ENCODE measurements at places on chromosomes 4 and X.

- DNase-seq, result no peak
These were observed 43.5 kb upstream of the ARX start for GRCh38 chrX:25059273-25059672.

- no peak for DNase-seq
These were observed 219.8 kb downstream of the TLL1 start for GRCh38 chr4:166092797-166093290.

DNA sequence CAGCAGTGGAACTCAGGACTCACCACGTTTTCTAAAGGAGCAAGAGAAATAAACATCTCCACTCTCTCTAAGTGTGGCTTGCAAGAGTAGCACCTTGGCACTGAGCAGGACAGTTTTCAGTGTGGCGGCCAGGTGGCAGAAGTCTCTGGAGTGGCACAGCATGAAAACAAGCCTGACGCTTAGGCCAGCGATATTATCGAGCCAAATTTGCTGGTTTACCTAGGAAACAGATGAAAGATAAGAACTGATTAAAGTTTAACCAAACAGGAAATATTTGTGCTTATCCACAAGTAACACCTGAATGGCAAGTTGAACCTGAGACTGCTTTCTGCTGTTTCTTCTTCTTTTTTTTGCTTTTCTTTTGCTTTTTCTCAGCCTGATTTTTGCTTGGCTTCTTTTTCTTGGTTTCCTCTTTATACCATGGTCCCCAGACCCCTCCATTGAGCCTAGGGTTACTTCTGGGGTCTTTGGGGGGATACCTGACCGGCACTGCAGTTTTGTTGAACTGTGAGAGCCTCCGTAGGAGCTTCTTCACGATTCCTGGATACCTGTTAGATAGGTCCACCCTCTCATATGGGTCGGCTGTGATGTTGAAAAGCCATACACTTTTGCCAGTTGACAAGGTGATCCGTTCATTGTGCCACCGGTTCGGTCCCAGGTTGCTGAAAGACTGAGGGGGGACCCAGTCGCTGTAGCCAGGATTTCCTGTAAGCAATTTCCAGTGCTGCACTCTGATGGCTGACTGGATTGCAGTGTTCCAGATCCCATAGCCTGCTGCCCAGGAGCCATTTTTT lies 77.3 kb downstream of the ARSJ start:
- peak; percentile 13 for DNase-seq

DNA sequence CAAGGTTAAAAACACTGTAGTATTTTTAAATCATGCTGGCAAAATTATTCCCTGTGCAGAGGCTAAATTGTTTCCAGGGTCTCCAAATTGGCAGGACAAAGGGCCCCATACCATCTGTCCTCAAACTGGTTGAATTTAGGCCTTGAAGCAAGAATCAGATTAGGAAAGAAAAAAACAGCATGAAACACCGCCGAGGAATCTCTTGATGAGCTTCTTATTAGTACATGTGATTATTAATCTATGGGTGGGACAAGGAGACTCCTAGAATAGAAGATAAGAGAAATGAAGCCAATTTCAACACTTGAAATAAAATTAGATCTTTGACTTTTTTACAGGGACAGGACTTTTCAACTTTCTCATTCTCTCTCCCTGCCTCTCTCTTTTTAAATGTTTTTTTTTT lies 7.1 kb upstream of the CLNK start:
- DNase-seq, result no peak

- no peak for DNase-seq
These were observed 214.0 kb downstream of the TEX11 start for GRCh38 chrX:70694339-70695122.

DNA sequence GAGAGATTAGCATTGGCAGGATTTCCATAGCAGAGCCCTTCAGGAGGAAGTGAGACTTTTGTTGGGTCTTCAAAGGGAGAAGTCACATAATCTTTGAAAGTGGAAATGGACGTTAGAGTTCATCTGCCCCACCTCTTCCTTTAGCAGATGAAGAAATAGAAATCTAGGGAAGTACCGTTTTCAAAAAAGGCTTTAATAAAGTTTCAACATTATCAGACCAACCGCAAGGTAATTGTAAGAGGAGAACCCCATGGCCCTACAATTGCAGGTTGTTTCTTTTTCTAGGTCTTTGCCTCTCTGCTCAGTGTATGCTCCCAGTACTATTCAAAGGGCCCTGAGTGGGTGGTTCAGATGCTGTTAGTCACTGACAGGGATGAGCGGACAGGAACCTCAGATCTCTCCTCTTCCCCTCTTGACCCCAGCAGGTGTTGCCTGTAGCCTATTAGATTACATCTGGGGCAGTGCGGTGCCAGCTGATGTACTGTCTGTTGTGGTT lies 48.6 kb upstream of the AP1S2 start:
- DNase-seq, result no peak

- DNase-seq, result no peak
These were observed 469.9 kb downstream of the PCDH10 start for GRCh38 chr4:133618963-133619362.

- DNase-seq, result no peak
These were observed 4.8 kb downstream of the ARX start for GRCh38 chrX:25010784-25011588.

- no peak for DNase-seq
These were observed 284.9 kb downstream of the TEX13A start for GRCh38 chrX:104935581-104935980.

DNA sequence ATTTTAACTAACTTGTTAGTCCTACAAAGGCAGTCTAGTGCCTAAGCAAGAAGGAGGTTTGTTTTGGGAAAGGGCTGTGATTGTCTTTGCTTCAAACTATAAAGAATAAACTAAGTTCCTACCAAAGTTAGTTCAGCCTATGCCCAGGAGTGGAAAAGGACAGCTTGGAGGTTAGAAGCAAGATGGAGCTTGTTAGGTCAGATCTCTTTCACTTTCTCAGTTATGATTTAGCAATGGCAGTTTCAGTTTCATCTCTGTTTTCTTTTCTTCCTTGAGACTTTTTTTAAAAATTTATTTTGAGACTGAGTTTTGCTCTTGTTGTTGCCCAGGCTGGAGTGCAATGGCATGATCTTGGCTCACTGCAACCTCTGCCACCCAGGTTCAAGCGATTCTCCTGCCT lies 82.9 kb upstream of the NLGN4X start:
- no peak for DNase-seq

DNA sequence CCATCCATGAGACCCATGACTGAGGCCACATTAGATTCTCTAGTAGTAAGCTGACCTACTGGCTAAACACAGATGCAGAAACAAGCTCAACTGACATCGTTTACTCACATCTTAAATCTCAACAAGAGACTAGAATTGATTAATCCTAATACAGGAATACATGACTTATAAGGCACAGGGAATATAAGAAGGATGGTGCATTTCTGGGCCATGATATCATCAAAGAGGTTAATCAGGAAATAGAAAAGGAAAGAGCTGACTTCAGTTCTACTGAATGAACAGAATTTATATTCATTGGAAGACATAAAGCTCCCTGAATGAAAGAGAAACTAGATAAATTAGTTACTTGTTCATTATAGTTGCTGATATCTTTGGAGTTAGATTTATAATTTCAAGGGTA lies 1406.5 kb downstream of the STIM2 start:
- DNase-seq, result no peak

DNA sequence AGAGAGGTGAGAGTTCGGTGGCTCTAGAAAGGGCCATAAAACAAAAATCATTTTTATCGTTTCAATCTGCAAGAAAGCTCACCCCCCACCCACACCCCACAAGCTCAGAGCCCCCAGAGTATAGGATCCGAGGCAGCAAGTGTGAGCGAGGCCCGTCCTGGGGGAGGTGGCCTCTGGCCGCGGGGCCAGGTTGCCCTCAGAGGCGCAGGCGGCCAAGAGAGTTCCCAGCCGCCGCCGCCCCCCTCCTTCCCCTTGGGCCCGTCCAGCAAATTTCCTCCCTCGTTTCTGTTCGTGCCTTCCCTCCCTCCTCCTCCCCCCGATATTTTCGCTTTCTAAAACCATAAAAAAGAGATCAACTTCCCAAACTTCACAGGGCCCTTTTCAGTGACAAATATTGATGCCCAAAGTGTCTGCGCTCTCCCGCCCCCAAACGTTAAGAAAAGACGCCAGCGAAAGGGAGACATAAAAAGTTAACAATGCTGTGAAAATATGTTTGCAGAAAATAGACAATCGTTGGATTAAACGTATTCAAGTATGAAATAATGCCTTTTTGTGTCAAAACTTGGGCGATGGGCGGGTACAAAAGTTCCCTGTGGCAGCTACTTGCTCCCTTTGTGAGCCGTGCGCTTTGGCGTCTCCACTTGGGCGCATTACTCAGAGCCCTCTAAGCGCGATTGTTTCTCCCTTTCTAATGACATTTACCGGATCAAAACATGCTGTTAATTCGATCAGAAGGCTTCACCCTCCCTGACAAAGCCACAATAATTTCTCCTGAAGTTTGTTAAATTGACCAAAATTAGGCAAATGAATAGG lies 1.1 kb upstream of the HELT start:
- DNase-seq, result no peak

DNA sequence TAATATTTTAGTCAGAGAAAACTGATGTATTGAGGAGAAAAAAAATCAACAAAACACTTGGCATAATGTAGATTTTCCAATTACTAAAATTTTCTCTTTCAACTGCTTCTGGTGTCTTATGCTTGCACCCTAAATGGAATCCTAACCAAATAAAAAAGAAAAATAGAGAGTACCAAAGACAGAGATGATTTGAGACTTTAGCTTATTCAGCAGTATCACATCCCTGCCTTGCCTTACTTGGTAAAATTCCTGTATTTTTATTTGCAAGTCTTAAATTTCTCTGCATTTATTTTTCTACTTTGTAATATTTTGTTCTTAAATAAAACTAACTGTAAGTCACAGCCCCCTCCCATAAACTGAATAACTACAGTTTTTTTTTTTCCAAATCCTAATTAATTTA lies 950.5 kb upstream of the INTU start:
- DNase-seq, result no peak
